ENCODE measurements at places on chromosomes 2 and 18. TPM values are rescaled to one million over a fixed set of nuclear protein-coding genes. Genes with fewer than 3 reads are reported as not detected.
A peak's percentile ranks its signal among the peaks of the same experiment; 100 is the strongest.

ZAP70 gene
- under 0.01 TPM for total RNA-seq

RBM43 gene
- 1.5 TPM for total RNA-seq

SKOR2 gene
- total RNA-seq, result not detected

PDE11A gene
- not detected for total RNA-seq

FAM110C gene
- total RNA-seq, result under 0.01 TPM

MARCO gene
- not detected for total RNA-seq

APLF gene
- 13.3 TPM for total RNA-seq

POTEC gene
- not detected for total RNA-seq

L3MBTL4 gene
- 2.8 TPM for total RNA-seq

LRATD1 gene
- total RNA-seq, result 9.4 TPM

GRCh38 chr2:41741951-41742595 is 305.7 kb upstream of the PKDCC start:
- no peak for DNase-seq

GRCh38 chr2:194842871-194843270 is 814.2 kb upstream of the SLC39A10 start:
- no peak for DNase-seq

DNA sequence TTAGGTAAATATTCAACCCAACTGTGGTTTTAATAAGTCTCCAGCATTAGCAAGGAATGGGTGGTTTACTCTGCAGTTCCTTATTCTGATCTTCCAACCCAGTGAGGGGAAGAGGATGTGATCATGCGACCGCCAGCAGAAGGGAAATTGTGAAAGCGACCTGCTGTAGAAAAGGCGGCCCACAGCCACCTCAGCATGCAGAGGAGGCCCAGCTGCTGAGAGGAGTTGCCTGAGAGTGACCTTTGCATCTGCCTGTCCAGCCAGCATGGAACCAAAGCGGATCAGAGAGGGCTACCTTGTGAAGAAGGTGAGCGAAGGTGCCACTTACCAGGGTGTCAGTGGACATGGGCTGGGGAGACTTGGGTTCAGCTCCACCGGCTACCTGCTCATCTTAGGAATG is at the start of gene PLEK:
Gene PLEK (plus strand): TSS at position 196 of the 400 bp plus-strand sequence. CDS start 70 bp downstream, at position 266.
- DNase-seq, result no peak

DNA sequence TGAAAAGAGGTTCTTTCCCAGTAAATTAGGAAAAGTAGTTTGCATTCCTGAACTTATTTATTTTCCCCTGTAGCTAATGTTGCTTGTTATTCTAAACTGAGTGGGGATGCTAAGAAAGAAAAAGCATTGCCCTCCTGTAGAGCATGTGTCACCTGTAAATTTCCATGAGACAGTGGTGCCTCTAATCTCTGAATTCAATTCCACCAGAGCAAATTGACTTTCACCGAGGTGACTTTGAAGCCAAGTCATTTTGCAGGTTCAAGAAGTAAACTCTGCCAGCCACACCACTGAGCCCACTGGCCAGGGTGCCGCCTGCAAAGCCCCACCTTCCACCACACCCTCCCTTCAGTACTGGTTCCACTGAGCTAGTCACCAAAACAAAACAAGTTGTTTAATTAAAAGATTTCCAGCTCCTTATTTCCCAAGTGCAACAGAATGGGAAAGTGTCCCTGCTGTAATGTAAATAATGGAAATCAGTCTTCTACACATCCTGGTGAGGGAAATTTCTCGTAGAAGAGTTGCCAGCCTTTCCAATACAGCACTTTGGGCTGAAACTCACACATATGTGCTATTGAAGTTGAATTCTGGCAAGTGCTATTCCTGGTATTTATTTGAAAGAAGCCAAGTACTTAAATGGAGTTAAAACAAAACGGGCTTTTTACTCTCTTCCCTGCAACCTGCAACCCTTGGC is 254.8 kb downstream of the RNF152 start:
- no peak for DNase-seq

GRCh38 chr2:223442847-223443246 is 159.3 kb downstream of the SCG2 start:
- no peak for DNase-seq

DNA sequence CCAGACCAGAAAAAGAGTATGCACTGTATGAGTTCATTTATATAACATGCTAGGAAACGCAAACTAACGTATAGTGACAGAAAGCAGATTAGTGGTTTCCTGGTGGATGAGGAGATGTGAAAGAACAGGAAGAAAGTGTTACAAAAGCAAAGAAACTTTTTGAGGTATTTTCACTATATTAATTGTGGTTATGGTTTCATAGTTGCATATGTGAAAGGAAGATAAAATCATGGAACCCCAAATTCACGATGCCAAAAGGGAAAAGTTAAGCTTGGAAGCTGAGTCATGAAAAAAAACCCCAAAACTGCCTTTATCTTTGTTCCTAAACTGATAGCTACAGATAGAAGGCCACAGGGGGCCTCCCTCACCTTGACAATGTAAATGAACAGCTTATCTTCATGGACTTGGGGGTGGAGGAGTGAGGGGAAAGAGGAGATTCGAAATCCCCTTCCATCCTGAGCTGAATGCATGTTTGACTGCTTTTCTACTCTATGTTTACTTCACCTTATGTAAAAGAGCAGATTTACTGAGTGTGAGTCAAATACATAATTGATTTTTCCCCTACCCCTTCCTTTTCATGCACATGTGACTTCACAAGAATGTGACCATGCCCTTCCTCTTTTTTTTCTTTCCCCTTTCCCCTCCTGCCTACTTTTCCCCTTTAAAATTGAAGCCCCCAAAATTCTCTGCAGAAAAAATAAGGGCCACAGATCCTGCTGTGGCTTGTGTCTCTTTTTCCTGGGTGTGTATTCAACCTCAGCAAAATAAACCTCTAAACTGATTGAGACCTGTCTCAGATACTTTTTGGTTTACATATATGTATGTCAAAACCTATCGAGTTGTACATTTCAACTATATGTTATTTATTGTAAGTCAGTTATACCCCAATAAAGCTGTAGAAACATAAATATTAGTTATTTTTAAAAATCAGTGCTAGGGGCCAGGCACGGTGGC is 100.1 kb upstream of the TLK1 start:
- DNase-seq, result peak; percentile 7

DNA sequence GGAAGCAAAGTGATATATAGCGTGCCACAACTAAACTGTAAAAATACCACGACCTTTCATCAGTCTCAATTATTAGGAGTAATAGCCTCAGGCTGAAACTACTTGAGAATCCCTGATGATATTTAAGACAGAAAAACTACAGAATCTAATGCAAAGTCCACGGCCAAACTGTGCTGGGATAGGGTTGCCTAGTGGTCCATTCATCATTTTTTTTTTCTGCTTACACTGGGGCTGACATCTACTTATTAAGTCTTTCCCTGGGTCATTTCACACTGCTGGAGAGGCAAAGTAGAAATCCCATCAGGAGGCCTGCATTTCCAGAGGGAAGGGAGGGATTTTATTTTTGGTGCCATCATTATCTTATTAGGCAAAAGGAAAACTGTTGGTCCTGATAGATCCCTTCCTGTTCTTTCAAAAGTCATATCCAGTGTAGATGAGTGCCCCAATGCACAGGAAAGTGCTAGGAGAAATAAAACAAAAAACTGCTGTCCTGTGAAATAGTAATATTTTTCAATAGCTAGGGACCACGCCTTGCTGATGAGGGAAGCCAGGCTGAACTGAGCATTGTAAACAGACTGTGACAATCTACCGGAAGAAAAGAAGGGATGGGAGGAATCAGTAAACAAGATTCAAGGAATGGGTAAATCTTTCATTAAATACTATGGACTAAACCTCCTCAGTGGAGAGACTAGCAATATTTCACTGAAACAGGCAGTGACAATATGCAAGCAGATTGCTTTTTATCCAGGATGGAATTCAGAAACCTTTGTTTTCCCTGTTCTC is 644.3 kb downstream of the IRS1 start:
- DNase-seq, result no peak

GRCh38 chr18:34322365-34323289 is 97.9 kb upstream of the NOL4 start:
- DNase-seq, result peak; percentile 62

GRCh38 chr2:97935719-97936161 is 60.0 kb downstream of the TMEM131 start:
- DNase-seq, result peak; percentile 4

- DNase-seq, result peak; percentile 84
Observed at GRCh38 chr2:236180831-236181453, 12.8 kb upstream of the GBX2 start.

DNA sequence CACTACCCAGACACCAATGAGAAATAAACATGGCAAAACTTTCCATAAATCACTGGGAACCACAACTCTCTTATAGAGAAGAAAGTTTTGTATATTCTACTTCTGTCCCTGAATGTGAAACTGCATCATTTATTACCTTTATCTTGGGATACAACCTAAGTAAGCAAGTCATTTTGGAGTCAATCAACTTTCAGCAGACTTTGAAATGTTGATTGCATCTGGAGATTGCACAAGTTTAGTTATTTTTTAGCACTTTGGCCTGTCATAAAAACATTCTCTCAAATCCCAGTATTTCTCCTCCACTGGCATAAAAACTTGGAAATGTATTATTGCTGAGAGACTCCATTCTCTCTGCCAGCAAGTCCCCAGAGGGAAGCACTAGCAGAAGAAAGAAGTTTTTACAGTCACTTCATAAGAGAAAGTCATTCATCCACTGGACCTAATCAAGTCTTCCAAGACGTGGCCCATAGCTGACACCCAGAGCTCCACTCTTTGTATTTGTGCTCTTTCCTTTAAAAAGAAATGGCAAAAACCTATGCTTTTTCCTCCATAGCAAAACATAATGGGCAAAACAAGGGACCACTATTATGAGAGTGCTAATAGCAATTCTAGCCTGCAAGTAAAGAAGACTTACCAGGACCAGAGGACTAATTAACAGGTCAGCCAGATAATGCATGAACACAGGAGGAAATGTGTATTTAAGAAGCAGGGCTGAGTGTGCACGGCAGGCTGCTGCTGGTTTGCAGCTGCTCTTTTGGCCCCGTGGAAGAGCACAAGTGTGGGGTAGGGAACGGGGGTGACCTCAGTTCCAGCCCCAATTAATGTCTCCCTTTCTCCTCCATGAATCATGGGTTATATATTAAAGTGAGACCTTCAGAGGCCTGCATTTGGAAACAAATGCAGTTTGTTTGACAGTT is 171.5 kb downstream of the INO80D start:
- DNase-seq, result no peak

- no peak for DNase-seq
Observed at GRCh38 chr2:29573612-29574011, 347.8 kb downstream of the ALK start.

DNA sequence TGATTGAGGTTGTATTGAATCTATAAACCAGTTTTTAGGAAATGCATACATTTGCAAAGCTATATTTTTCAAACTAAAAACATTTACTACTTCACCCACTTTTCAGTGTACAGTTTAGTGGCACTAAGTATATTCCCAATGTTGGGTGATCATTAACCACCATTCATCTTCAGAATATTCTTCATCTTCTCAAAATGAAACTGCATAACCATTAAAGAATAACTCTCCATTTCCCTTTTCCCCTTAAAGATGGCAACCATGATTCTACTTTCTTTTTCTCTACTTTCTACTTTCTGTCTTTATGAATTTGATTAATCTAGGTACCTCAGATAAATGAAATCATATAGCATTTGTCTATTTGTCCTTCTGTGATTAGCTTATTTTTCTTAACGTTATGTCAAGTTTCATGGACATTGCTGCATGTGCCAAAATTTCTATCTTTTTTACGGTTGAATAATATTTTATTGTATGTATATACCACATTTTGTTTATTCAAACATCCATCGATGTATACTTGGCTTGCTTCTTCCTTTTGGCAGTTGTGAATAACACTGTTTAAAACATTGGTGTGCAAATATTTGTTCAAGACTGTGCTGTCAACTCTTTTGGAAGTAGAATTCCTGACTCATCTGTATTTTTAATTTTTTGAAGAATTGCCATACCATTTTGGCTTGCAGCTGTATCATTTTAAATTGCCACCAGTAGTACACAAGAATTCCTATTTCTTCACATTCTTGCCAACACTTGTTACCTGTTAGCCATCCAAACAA is 104.9 kb downstream of the RPRM start:
- no peak for DNase-seq

DNA sequence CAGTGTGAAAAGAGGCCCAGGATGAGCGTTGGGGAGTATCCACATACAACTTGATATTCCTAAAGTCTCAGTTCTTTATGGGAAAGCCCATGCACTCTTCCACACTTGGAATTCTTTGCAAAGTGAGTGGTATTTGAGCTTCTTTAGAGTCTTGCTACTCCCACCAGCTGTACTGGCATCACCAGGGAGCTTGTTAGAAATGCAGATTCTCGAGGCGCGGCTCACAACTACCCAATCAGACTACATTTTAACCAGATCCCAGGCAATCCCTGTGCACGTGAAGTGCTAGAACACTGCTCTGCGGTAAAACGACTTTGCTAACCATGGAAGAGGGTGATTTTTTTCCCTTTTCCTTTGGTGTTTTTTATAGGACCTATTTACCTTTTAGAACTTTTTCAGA is 184.7 kb downstream of the NEDD4L start:
- no peak for DNase-seq

DNA sequence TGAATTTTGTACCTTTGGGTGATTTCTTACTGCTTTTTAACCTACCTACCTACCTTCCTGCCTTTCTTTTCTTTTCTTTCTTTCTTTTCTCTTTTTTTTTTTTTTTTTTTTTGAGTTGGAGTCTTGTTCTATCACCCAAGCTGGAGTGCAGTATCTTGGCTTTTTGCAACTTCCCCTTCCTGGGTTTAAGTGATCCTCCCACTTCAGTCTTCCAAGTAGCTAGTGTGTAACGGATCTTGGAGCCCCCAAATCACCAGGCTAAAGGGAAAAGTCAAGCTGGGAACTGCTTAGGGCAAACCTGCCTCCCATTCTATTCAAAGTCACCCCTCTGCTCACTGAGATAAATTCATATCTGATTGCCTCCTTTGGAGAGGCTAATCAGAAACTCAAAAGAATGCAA is 61.3 kb downstream of the DDX18 start:
- DNase-seq, result no peak

DNA sequence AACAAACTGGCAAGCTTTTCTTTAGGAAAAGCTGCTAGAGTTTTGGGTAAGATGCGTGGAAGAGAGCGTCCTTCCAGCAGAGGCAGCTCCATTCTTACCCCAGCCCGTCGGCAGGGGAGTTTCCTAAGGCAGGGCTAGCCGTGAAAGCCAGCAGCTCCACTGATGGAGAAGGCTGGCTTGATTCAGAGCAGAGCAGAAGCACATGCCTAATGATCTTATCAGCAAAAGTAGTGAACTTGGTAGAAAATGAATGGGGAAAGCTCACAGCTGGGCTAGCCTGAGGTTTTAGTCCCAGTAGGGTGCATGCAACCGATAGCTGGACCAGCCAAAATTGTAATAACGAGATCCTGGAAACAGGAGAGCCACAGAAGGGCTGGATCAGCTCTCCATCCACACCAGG is 20.8 kb downstream of the LAMA1 start:
- DNase-seq, result no peak

GRCh38 chr2:67446491-67446911 is 49.4 kb downstream of the ETAA1 start:
- DNase-seq, result no peak

DNA sequence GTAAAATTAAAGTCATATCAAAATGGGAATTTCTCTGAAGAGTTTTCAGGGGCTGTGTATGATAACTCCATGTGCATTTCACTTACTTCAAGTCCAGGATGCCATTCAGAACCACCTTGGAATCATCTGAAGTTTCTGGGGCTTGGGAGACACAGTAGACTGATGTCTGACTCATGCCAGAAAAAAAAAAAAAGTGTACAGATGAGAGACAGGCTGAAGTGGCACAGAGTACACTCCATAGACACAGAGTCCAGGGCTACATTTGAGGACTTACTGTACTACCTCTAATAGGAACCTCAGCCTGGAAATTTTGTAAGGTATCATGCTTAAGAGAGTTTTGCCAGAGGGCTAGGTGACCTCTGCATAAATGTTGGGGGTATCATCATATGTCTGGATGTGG is 92.0 kb downstream of the SS18 start:
- DNase-seq, result no peak

- DNase-seq, result no peak
Observed at GRCh38 chr2:168538133-168538532, 82.1 kb downstream of the CERS6 start.
